ENCODE measurements at places on chromosomes 7 and 10.

- DNase-seq, result no peak
Measured at GRCh38 chr10:47164800-47165128, 135.2 kb upstream of the GDF10 start.

- DNase-seq, result no peak
Measured at GRCh38 chr10:117364110-117364960, 10.9 kb downstream of the PDZD8 start.

- no peak for DNase-seq
Measured at GRCh38 chr10:3761021-3761686, 23.9 kb downstream of the KLF6 start.

DNA sequence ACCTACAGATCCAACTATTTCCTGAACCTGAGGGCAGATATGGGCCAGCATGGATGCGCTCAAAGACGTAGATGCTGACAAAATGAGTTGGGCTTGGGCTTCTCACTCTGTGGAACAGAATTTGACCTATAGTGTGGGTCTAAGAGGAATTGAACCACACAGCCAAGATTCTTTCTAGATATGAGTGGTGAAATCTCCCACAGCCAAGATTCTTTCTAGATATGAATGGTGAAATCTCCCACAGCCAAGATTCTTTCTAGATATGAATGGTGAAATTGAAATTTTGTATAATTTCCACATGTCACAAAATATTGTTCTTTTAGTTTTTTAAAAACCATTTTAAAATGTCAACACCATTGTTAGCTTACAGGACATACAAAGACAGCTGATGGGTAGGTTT is 215.4 kb upstream of the LRGUK start:
- DNase-seq, result no peak

DNA sequence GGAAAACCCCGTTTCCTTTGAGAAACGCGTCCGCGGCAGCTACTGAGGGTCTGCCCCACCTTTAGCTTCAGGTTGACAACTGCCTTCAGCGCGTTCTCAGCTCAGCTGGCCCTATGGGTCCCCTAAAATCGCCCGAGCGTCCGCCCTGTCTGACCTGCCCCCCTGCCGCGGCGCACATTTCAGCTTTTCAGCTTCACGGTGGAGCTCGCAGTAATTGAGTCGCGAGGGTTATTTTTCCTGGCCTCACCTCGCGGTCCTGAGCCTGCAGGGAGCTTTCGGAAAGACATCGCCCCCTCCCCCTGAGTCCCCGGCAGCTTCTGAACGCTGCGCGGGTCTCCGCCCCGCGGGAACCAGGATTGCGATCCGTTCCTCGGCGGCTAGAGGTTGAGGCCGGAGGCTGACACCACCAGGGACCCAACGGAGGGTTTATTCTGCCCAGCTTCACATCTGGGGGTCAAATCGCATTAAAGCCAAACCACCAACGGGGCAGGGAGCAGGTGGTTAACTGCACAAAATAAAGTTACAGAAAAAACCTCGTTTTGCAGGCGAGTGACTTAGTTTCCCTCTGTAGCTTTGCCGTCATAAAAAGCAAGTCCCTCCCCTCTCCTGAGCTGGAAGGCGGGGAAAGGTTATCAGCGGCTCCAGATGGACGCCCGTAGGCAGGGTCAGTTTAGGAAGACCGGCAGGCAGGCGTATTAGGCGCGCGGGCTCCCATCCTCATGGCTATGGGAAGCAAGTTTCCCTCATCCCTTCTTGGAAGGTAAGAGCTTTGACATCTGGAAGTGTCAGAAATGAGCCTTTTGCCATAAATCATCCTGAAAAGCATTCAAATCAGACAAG is 11.0 kb downstream of the TWIST1 start:
- DNase-seq, result no peak

DNA sequence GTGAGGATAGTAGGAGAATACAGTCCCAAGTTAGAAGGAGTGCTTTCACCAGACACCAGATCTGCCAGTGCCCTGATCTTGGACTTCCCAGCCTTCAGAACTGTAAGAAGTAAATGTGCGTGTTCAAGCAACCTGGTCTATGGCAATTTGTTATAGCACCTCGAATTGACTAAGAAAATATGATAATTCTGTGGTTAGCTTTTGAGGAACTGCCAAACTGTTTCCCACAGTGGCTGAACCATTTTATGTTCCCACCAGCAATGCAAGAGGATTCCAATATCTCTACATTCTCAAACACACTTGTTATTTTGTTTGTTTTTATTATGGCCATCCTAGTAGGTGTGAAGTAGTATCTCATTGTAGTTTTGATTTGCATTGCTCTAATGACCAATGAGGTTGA is 47.0 kb downstream of the RBM20 start:
- DNase-seq, result no peak

GRCh38 chr7:134892963-134893362 is 93.3 kb upstream of the AGBL3 start:
- no peak for DNase-seq

GRCh38 chr10:82277591-82277990 is 402.6 kb downstream of the NRG3 start:
- no peak for DNase-seq

GRCh38 chr7:148799893-148800555 is 84.1 kb downstream of the EZH2 start:
- no peak for DNase-seq

GRCh38 chr7:117600911-117601310 is 121.1 kb downstream of the CFTR start:
- no peak for DNase-seq

GRCh38 chr10:15624401-15625196 is 95.1 kb downstream of the ITGA8 start:
- DNase-seq, result no peak

- DNase-seq, result no peak
Measured at GRCh38 chr10:127855976-127856375, 36.8 kb downstream of the CLRN3 start.

DNA sequence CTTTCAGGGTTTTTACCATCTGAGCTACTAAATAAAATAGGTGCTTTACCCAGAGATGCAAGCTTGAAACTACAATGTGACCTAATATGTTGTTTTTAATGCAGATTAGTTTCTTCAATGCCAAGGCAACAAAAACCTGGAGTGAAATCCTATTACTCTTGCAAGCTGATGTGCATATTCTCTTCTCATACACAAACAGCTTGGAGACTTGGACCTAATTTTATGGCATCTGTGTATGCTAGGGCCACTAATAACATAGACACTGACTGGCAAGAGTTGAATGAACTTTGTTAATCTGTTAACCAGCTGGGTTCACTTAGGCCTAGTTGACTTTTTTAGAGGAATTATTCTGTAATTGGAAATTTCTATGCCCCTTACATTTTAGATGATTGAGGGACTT is 23.4 kb upstream of the SMIM30 start:
- DNase-seq, result no peak

DNA sequence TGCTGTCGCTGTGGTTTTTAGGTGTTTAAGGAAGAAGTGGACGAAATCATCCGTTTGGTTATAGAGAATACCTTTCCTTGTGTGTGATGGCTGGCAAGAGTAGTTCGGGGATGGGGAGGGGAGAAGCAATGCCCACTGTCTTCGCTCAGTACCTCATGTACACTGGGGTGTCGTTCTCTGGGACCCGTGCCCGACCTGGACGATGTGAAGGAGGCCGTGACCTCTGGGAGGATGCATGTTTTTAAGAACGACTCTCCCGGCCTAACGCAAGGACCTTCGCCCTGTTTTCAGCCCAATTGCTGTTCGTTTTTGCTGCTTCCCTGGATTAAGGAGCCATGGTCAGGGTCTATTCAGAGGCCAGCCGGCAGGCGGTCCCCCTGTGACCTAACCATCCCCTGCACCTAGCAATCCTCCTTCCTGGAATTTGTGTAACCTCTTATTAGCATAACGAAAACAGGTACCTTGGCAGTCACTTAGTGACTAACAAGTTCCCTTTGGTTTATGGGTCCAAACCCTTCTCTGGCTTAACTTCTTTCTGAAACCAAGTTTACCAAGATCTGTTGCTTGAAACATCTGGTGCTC is 1.3 kb downstream of the NFE2L3 start:
- DNase-seq, result no peak

- DNase-seq, result peak; percentile 82
Measured at GRCh38 chr7:148962823-148963582, 65.3 kb downstream of the PDIA4 start.

DNA sequence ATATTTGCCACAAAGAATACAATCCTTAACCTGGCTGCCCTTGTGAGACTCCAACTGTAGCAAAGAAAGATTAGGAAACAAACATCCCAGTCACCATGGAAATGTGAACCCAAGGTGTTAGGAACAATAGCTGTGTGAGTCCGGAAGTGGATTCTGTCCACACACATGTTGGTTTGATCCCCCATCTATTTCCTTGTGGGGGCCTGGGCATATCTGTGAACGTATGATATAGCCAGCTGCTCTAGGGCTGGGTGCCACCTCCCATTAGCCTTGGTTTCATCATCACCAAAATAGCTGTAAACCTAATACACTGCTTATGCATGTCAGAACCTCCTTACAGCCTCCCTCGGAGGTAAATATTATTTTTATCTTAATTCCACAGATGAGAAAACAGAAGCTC is 26.4 kb downstream of the GRK5 start:
- DNase-seq, result no peak

- DNase-seq, result no peak
Measured at GRCh38 chr10:21030091-21030490, 133.0 kb upstream of the NEBL start.

- DNase-seq, result peak; percentile 94
Measured at GRCh38 chr10:788796-789748, 99.6 kb upstream of the DIP2C start.

DNA sequence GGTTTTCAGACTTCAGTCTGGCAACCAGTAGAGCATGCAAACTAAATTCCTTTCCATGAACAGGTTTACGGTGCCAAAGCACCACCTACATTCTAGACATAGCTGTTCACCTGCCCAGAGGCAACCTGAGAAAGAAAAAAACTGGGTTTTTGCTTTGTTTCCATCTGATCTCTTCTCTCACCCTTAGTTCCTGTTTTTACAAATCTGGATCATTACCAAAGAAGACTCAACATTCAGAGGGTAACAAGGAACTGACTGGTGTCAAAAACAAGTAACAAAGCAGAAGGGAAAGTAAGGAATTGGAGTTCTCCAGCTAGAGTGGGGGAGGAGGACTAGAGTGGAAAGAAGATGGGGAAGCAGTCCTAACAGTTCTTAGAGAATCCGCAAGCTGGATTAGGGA is 36.4 kb downstream of the CPVL start:
- DNase-seq, result no peak

DNA sequence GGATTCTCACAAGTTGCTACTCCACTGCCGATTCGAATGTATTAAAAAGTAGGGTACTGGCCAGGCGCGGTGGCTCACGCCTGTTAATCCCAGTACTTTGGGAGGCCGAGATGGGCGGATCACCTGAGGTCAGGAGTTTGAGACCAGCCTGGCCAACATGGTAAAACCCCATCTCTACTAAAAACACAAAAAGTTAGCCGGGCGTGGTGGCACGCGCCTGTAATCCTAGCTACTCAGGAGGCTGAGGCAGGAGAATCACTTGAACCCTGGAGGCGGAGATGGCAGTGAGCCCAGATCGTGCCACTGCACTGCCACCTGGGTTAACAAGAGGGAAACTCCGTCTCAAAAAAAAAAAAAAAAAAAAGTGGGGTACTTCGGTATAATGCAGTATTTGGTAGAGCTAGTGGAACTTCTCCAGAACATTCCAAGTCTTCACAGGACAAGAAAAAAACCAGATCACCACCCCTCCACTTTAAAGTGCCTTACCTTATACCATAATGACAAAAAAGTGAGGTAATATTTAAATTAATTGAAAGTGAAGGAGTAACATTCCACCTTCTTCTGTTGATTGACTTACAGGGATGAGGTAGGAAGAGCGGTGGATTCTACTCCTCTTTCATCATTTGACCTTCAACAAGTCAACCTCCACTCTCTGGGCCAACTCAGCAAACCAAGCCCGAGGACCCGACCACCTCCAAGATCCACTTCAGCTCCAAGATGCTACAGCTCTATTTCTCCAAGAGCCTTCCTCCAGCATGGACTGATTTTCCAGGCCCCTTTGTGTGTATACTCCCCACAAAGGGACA is 2.0 kb downstream of the BAZ1B start:
- DNase-seq, result no peak

GRCh38 chr7:134691546-134692343 is 45.1 kb downstream of the BPGM start:
- DNase-seq, result no peak

- DNase-seq, result no peak
Measured at GRCh38 chr10:120345186-120345585, 111.8 kb upstream of the PLPP4 start.

DNA sequence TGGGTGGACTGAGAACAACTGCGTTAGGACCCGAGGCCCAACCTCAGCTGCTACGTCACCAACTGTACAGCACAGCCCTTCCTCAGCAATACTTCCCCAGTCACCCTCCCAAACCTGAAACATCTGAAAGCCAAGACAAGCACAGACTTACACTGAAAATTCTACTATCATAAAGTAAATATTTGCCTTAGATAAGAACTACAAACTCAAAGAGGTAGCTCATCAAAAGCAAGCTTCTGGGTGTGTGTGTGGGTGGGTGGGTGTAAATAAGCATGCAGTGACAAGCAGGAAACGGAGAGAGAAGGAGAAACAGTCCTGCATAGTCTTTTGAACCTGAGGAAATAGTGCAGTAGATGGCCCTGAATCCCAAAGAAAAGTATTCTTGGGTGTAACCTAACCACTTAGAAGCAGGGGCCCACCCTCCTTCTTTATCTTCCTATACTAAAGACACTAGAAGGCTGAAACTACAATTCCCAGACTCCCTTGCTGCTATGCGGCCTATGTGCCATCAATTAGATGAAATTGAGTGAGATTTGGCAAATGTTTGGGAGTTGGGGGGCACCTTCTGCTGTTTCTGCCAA is 18.7 kb downstream of the SLC25A13 start:
- DNase-seq, result no peak

GRCh38 chr7:8338206-8338605 is 76.2 kb upstream of the ICA1 start:
- no peak for DNase-seq

DNA sequence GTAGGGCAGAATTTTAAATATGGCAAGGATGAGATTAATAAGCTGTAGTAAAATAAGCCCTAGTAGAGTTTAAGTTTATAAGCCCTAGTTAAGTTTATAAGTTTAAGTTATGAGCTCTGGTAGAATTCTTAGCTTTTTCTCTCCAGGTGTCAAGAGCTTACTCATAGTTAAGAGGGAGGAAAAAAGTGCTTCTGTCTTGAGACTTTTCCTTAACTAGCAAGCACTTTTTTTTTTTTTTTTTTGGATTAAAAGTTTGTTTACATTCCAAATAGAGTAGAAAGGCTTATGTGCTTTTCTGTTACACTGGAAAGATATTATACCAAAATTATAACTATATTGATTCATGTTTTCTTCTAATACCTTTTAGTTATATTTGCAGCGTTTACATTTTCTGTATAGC is 25.5 kb upstream of the MPP7 start:
- no peak for DNase-seq

- no peak for DNase-seq
Measured at GRCh38 chr10:7319632-7320031, 91.2 kb downstream of the SFMBT2 start.

GRCh38 chr10:99742254-99742653 is 10.2 kb downstream of the CUTC start:
- no peak for DNase-seq
